GM23248 (cell line): ENCODE measurements at places on chromosomes 2 and 18. TPM values are rescaled to one million over a fixed set of nuclear protein-coding genes. Genes with fewer than 3 reads are reported as not detected.
A peak's percentile ranks its signal among the peaks of the same experiment; 100 is the strongest.

- no peak for DNase-seq
These were observed 185.6 kb downstream of the AGAP1 start for GRCh38 chr2:235679471-235679870.

DNA sequence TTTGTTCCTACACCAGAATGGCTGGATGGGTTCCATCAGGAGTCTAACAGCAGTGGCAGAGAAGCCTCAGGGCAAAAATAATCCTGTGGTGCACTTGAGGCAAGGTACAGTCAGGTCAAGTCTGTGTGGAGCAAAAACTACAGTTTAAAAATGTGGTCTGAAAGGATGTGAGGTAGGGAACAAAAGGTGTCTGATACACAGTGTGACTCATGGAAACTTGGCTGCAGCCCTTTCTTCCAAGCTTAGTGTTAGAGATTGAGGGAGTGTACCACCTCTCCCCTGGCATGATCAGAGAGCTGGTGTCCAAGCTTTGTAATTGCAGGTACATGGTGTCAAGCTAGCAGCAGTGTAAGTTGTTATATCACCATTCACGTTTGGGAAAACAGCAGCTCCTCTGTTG lies 8.9 kb downstream of the ANKAR start:
- peak; percentile 8 for DNase-seq

ACMSD gene
- total RNA-seq, result not detected in 2 replicates

DNAH6 gene
- total RNA-seq, result 0.11 TPM in 1 of 2 replicates, not detected in the other

PER2 gene
- total RNA-seq, result 2.8 and 6.2 TPM in 2 replicates

- no peak for DNase-seq
These were observed 116.2 kb downstream of the MSH2 start for GRCh38 chr2:47519147-47519537.

DNA sequence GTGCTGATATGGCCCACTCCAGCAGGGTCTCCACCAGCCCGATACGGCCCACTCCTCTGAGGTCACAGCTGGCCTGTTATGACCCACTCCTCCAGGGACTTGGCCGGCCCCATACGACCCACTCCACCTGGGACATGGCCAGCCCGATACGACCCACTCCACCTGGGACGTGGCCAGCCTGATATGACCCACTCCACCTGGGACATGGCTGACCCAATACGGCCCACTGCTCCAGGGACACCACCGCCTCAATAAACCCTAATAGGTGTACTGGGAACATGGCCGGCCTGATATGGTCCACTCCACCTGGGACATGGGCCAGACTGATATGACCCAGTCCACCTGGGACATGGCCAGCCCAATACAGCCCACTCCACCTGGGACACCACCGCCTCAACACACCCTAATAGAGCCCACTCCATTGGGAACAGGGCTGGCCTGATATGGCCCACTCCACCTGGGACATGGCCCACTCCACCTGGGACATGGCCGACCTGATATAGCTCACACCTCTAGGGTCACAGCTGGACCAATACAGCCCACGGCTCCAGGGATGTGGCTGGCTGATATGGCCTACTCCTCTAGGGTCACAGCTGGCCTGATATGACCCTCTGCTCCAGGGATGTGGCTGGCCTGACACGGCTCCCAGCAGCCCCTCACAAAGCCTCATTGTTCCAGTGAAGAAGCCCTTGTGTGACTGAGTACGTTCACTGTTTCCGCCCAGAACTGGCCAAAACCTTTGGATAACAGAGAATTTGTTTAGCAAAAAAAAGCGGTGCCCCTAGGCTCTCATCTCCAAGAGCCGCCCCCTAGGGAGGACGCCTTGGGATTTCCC lies 245.6 kb downstream of the HDAC4 start:
- no peak for DNase-seq

IL1RN gene
- total RNA-seq, result 2.4 TPM in 1 of 2 replicates, not detected in the other

DNA sequence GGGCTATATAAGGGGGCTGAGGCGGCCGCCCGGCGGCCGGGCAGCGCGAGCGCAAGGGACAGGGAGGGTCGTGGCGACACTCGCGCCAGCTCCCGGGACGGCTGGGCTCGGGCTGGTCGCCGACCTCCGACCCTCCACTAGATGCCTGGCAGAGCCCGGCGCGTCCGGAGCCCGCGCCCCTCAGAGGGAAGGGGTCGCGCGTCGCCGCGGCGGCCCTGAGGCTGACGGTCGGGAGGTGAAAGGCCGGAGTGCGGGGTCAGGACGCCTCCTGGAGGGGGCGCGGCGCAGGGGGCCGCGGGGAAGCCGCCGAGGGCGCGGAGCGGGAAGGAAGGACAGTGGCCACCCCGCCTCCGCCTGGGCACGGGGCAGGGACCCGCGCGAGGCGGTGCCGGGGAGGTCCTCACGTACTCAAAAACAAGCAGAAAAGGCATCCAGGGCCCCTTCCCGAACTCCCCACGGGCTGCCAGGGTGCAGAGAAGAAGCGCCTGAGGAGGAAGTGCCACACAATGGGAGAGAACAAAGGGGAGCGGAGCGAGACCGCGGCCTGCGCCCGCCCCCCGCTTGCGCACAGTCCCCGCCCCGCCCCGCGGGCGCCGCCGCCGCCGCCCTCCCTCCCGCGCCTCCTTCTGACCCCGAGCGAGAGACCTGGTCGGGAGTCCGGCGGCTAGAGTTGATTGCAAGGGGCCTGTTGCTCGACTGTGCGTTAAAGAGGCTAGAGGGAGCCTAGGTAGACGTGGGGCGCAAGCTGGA lies 776 bp upstream of the KLF7 start:
- peak; percentile 91 for DNase-seq

VAMP5 gene
- 50.3 and 59.0 TPM in 2 replicates for total RNA-seq

DNA sequence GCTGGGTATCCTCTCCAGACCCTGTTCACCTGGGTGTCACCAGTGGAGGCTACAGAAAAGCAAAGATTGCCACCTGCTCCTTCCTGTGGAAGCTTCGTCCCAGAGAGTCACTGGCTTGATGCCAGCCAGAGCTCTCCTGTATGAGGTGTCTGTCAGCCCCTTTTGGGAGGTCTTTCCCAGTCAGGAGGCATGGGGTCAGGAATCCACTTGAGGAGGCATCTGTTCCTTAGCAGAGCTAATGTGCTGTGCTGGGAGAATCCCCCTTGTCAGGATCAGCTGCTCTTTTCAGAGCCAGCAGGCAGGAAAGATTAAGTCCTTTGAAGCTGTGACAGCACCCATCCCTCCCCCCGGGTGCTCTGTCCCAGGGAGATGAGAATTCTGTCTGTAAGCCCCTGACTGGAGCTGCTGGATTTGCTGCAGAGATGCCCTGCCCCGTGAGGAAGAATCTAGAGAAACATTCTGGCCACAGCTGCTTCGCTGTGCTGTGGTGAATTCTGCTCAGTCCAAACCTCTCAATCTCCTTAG lies 121.8 kb downstream of the GPR39 start:
- no peak for DNase-seq
